ENCODE measurements at places on chromosomes 7 and 10. TPM values are rescaled to one million over a fixed set of nuclear protein-coding genes. Genes with fewer than 3 reads are reported as not detected.

The H2BK1 gene
- 2.2 TPM for total RNA-seq

The CPED1 gene
- total RNA-seq: 201 TPM

GRCh38 chr10:109958059-109958458, 34.7 kb upstream of the XPNPEP1 start:
- H3K27me3 ChIP-seq: no peaks in the 10 kb centered on the region
- H3K36me3 ChIP-seq: no peaks in the 10 kb centered on the region
- H3K27ac ChIP-seq: no peak overlapping the region
- DNase-seq: no peak
- H3K4me3 ChIP-seq: no peak overlapping the region

GRCh38 chr7:139422126-139422525, 61.3 kb downstream of the KLRG2 start:
- H3K27me3 ChIP-seq: no peaks in the 10 kb centered on the region
- H3K27ac ChIP-seq: no peak overlapping the region
- H3K4me3 ChIP-seq: no peak overlapping the region
- no peak for DNase-seq

DNA sequence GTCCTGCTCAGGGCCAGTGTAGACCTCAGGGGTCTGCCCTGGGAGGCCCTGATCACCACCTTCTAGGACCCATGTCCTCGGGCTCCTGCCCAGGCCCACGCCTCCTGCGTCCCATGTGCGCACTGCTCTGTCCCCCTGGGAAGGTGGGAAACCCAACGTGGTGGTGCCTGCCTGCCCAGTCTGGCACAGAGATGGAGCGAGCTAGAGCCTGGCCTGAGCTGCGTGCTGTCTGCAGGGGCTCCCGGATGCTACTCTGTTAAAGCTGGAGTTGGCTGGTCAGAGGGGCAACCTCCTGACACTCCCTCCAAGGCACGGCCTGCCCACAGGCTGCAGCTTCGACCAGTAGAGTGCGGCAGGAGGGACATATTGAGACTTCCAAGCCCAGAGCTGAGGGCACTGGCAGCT, 171.7 kb downstream of the DNAJB6 start:
- H3K27me3 ChIP-seq: no peaks in the 10 kb centered on the region
- no peak for DNase-seq
- H3K36me3 ChIP-seq: no peaks in the 10 kb centered on the region
- H3K27ac ChIP-seq: no peak overlapping the region
- no peaks in the 10 kb centered on the region for H3K4me1 ChIP-seq

The SEC61A2 gene
- 7.9 TPM for total RNA-seq

The UPK3BL1 gene
- 7.5 TPM for total RNA-seq

The WNT2 gene
- total RNA-seq: 4.7 TPM

GRCh38 chr7:5695727-5696345, 85.6 kb downstream of the RNF216 start:
- no peak overlapping the region for H3K4me3 ChIP-seq
- peak overlapping the region; percentile 80 for H3K27ac ChIP-seq
- H3K4me1 ChIP-seq: peaks cover 5% of the 10 kb centered on the region
- no peaks in the 10 kb centered on the region for H3K36me3 ChIP-seq

DNA sequence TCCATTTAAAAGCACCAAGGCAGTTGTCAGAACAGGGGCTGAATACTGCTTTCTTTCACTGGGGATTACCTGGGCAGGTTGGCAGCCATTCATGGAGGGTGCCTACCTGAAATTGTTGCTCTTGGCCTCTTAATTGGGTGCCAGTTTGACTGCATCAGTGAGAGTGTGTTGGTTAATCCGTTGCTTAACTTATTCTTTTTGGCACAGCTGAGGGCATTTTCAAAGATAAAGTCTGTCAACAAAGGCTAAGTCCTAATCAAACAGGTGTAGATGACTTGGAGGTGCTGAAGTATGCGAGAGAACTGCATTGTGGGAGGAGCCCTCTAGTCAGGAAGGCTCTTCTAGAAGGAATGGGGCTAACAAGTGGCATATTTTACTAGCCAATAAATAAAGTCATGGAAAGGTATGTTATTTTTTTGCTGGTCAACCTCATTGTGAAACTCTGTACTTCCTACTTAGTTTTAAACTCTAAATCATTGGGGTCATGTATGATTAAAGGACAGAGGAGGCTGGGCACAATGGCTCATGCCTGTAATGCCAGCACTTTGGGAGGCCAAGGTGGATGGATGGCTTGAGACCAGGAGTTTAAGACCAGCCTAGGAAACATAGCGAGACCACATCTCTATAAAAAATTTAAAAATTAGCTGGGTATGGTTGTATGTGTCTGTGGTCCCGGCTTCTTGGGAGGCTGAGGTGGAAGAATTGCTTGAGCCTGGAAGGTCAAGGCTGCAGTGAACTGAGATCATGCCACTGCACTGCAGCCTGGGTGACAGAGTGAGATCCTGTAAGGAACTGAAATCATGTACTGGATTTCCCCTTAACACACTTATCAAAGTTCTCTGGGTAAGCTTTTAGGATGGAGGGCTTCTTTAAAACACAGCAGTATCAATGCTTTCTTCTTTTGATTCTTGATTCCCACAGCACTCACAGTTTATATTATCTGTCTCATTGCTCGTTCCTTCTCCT, 134.1 kb downstream of the LRMDA start:
- no peaks in the 10 kb centered on the region for H3K27me3 ChIP-seq
- no peak overlapping the region for H3K27ac ChIP-seq
- DNase-seq: no peak
- H3K36me3 ChIP-seq: no peaks in the 10 kb centered on the region
- no peak overlapping the region for H3K4me3 ChIP-seq
- H3K4me1 ChIP-seq: no peaks in the 10 kb centered on the region

- no peak overlapping the region for H3K27ac ChIP-seq
- peak; percentile 37 for DNase-seq
- H3K4me1 ChIP-seq: no peaks in the 10 kb centered on the region
- H3K4me3 ChIP-seq: no peak overlapping the region
- H3K27me3 ChIP-seq: no peaks in the 10 kb centered on the region
Observed at GRCh38 chr7:2016761-2017480, 215.8 kb downstream of the MAD1L1 start.

- H3K4me1 ChIP-seq: no peaks in the 10 kb centered on the region
- H3K27me3 ChIP-seq: no peaks in the 10 kb centered on the region
- no peak overlapping the region for H3K27ac ChIP-seq
- H3K36me3 ChIP-seq: no peaks in the 10 kb centered on the region
- H3K4me3 ChIP-seq: no peak overlapping the region
Observed at GRCh38 chr7:129091484-129092002, 36.6 kb upstream of the TNPO3 start.

DNA sequence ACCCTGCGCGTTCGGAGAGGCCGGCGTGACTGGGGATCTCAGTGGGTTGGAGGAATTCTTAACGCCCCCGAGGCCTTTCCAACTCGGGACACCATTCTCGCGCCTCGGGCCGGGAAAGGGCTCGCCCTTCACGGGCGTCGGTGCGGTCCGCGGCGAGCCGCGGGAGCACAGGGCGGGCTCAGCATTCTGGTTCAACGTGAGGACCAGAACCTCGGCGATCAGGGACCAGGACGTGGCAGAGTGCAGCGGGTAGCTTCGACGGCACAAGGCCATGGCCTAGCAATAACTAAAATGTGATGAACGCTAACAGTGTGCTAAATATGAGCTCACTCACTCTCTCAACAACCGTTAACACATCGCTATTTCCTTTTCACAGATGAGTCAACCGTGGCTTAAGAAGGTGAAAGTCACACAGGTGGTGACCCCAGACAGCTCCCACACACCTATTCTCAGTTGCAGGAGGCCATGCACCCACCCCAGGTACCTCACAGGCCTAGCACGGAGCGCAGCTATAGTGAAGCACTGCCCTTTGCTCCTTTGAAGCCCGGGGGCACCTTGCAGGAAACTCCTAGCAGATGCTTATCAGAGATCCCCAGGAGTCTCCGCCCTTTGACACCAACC, 4.5 kb upstream of the EMX2 start:
- H3K4me1 ChIP-seq: no peaks in the 10 kb centered on the region
- no peaks in the 10 kb centered on the region for H3K36me3 ChIP-seq
- no peak overlapping the region for H3K27ac ChIP-seq
- no peak overlapping the region for H3K4me3 ChIP-seq

The ELMO1 gene
- 86.9 TPM for total RNA-seq

The MYOZ1 gene
- total RNA-seq: 3.2 TPM

- H3K36me3 ChIP-seq: no peaks in the 10 kb centered on the region
- H3K27ac ChIP-seq: no peak overlapping the region
- DNase-seq: no peak
- H3K4me3 ChIP-seq: no peak overlapping the region
Observed at GRCh38 chr7:29734246-29734731, 72.0 kb upstream of the WIPF3 start.

The CFAP70 gene
- 0.94 TPM for total RNA-seq

The ALOX5 gene
- total RNA-seq: 25.3 TPM

DNA sequence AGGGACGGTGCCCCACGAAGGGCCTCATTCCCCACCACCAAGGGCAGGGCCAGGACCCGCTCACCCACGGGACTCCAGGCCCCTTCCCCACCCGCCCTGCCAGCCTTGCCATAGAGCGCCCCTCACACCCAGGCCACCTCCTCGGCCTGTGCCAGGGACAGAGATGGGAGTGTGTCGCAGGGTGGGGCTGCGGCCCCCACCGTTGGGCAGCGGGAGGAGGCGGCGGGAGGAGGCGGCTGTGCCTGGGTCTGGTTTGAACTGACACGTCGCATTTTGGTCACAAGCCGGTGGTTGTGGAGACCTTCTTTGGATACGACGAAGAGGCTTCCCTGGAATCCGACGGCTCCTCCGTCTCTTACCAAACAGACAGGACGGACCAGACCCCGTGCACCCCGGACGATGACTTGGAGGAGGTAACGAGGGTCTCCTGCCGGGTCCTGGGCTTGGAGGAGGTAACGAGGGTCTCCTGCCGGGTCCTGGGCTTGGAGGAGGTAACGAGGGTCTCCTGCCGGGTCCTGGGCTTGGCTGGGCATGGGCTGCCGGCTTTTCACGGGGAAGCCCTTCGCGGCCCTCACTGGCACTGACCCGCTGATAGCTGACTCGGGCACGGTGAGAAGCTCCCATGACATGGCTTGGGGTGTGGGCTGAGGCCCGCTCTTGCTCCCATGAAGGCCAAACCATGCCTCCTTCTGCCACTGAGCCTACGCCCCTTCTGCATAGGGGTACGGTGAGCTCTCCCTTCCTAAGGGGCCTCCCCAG, 46.4 kb upstream of the DPYSL4 start:
- H3K4me3 ChIP-seq: no peak overlapping the region
- H3K27ac ChIP-seq: no peak overlapping the region
- H3K36me3 ChIP-seq: no peaks in the 10 kb centered on the region
- H3K4me1 ChIP-seq: no peaks in the 10 kb centered on the region

The FAM25G gene
- not detected for total RNA-seq

DNA sequence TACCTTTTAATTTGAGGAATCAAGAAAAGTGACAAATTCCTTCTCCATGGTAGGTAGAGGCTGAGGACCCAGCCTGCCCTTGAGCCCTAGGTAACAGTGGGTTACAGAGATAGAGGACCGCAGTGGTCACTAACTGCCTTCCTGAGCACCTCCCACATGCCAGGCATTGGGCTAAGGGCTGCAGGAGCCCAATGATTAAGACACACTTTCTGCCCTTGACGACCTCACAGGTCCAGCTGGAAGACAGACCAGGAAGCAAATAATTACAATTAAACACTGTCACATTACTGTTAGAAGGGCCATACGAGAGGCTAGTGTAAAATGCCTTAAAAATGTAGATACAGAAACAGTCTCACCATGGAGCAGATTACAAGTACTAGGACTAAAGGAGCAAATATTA, 156.8 kb upstream of the NFE2L3 start:
- no peaks in the 10 kb centered on the region for H3K4me1 ChIP-seq
- no peak overlapping the region for H3K4me3 ChIP-seq
- DNase-seq: no peak
- H3K36me3 ChIP-seq: no peaks in the 10 kb centered on the region
- no peaks in the 10 kb centered on the region for H3K27me3 ChIP-seq

- H3K36me3 ChIP-seq: no peaks in the 10 kb centered on the region
- H3K27me3 ChIP-seq: no peaks in the 10 kb centered on the region
- H3K4me3 ChIP-seq: no peak overlapping the region
- no peak for DNase-seq
Observed at GRCh38 chr7:28088032-28088431, 92.6 kb downstream of the JAZF1 start.

- H3K4me1 ChIP-seq: peaks cover 5% of the 10 kb centered on the region
- H3K27ac ChIP-seq: no peak overlapping the region
- no peaks in the 10 kb centered on the region for H3K27me3 ChIP-seq
- no peak overlapping the region for H3K4me3 ChIP-seq
- DNase-seq: no peak
Observed at GRCh38 chr10:119245272-119245671, 37.9 kb downstream of the GRK5 start.

- no peak overlapping the region for H3K4me3 ChIP-seq
- DNase-seq: no peak
- no peaks in the 10 kb centered on the region for H3K27me3 ChIP-seq
- no peak overlapping the region for H3K27ac ChIP-seq
- no peaks in the 10 kb centered on the region for H3K4me1 ChIP-seq
Observed at GRCh38 chr10:124708246-124708779, 35.9 kb downstream of the FAM53B start.

- H3K4me1 ChIP-seq: no peaks in the 10 kb centered on the region
- peaks cover 3% of the 10 kb centered on the region for H3K36me3 ChIP-seq
- H3K4me3 ChIP-seq: no peak overlapping the region
- no peak overlapping the region for H3K27ac ChIP-seq
Observed at GRCh38 chr7:121376979-121377378, 19.1 kb downstream of the FAM3C start.

- no peak overlapping the region for H3K27ac ChIP-seq
- DNase-seq: no peak
- no peaks in the 10 kb centered on the region for H3K27me3 ChIP-seq
- no peak overlapping the region for H3K4me3 ChIP-seq
- no peaks in the 10 kb centered on the region for H3K36me3 ChIP-seq
Observed at GRCh38 chr10:33722067-33722466, 387.6 kb upstream of the NRP1 start.

GRCh38 chr7:133871757-133872156, 255.4 kb upstream of the LRGUK start:
- H3K4me1 ChIP-seq: no peaks in the 10 kb centered on the region
- peaks cover 1% of the 10 kb centered on the region for H3K36me3 ChIP-seq
- H3K27ac ChIP-seq: no peak overlapping the region

The UNC5B gene
- total RNA-seq: 13.0 TPM

DNA sequence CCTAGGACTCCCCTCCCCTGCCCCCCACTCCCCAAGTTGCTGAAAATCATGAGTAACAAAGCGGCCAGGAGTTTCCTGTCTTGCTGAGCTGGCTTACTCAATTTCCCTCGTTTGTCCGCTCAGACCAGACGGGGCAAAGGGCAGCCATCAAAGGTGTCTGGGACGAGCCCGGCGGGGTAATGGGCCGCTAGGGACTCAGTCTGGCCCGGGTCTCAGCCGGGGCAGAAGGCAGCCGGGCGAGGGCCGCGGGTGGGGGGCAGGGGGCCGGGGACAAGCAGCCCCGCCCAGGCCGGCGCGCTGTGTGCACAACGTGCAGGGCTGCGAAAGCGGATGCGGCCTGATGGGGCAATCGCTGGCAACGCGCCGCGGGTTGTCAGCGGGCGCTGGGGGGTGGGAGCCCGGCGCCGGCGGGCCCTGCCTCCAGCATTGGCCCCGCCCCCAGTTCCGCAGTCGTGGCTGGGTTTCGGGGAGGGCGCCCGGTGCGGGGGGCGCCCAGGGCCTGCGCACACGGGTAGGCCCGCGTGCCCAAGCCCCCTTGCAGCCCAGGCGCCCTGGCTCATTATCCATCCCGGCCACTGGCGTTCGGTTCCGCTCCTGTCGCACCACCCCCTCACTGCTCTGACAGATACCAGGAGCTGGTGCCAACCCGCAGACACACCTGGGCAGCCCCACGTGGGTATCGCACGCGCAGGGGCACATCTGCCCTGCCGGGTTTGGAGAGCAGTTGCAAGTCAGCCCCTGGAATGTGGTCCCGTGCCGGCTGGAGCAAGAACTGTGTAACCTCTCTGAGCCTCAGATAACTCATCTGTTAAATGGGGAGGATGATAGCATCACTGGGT, 35.1 kb downstream of the DNAJB12 start:
- H3K27ac ChIP-seq: no peak overlapping the region
- no peaks in the 10 kb centered on the region for H3K4me1 ChIP-seq
- peak; percentile 97 for DNase-seq
- peak overlapping the region; percentile 38 for H3K4me3 ChIP-seq
- H3K36me3 ChIP-seq: no peaks in the 10 kb centered on the region

The SPDYE11 gene
- total RNA-seq: not detected

The TMEM229A gene
- total RNA-seq: not detected

Measured in aorta (tissue), 5 donors.